Left colon (tissue), 2 donors: ENCODE measurements at places on chromosomes 2 and 18. TPM values are rescaled to one million over a fixed set of nuclear protein-coding genes. Genes with fewer than 3 reads are reported as not detected.

The NIFK gene
- total RNA-seq, result 30.1 TPM

GRCh38 chr2:235579128-235579527, 85.3 kb downstream of the AGAP1 start:
- DNase-seq, result no peak

DNA sequence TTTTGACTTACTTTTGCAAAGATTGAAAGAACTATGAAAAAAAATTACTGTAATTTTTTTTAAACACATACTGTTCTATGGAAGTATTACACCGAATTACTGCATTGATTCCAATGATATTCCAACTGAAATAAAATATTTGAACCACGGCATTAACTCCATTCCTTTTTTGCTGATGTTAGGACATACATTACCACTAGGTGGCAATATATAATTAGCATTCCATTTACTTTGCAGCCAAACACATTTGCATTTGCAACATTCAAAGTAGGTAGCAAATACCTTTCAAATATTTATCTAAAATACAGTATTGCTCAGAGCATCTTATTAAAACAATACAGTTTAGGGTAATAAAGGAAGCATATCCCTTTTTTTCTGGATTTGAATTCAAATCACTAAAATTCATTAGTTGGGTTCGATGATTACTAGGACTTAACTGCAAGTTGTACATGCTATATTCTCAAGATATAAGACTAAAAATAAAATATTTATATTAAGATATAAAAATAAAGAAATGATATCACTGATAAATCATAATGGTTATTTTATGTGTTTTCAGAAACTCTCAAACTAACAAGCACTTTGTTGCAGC, 31.3 kb downstream of the LANCL1 start:
- no peak for DNase-seq

DNA sequence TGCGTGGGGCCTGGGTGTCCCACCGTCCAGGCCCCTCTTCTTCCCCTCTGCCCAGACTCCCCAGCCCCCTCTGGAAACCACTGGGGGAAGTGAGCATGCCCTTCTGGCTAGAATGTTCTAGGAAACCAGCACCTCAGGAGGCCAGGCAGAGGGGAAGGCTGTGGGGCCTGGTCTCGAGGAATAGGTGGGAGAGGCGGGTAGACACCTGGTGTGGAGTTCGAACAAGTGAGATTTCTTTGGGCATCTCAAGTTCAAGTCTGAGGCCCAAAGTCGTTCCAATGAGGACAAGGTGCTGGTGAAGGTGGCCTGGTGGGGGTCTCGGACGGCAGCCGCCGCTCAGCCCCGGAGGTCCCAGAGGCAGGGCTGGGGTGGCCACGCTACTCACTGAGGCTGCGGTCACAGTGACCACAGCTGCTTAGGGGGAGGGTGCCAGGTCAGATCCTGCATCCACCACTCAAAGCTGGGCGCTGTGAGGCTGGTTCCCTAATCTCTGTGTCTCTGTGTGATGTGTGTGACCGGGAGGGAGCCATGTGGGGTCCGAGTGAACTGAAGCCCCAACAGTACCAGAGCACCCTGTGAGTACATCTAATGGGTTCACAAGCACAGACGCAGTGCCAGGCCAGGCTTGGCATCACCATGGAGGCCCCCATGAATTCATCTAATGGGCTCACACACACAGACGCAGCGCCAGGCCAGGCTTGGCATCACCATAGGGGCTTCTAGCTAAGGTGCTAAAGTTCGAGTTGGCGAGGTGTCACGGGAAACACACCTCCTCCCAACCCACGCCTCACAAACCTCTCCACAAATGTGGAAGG, 26.5 kb upstream of the PXDN start:
- DNase-seq, result no peak

DNA sequence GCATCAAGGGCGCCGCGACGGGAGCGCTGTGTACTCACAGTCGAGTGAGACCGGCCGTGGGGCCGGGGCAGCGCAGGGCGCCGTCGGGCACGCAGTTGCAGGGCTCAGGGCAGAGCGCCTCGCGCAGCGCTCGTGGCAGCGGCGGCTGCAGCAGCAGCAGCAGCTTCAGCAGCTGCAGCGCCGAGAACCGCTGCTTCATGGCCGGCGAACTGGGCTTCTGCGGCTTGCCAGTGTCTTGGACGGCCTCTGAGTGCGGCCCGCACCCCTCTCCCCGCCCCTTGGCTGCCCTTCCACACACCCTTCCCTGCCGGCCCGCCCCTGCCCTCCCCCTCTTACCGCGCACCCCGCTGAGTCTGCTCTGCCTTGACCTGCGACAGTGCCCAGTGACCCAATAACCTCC, at the start of gene LHCGR:
Gene LHCGR, minus strand, starts transcription at position 252 of the 400 bp plus-strand sequence. Its CDS starts 53 bp downstream, at position 199.
- peak; percentile 4 for DNase-seq

GRCh38 chr2:176156301-176156806, 753 bp upstream of the HOXD3 start:
- DNase-seq, result no peak
